Chondrocyte (in vitro differentiated cells): ENCODE measurements at places on chromosomes 7 and 10. TPM values are rescaled to one million over a fixed set of nuclear protein-coding genes. Genes with fewer than 3 reads are reported as not detected.

The PAPOLB gene
- total RNA-seq: 0.05 TPM in 1 of 3 replicates, not detected in the others

The FGFBP3 gene
- 3.8 to 6.1 TPM (median 5.3 TPM) in 3 replicates for total RNA-seq

The EFCAB10 gene
- total RNA-seq: not detected in 3 replicates

The GIMAP7 gene
- total RNA-seq: not detected in 3 replicates

The WNT8B gene
- not detected in 3 replicates for total RNA-seq

The HMX3 gene
- total RNA-seq: not detected in 3 replicates

The AQP1 gene
- 3.9 to 18.6 TPM (median 18.0 TPM) in 3 replicates for total RNA-seq

The AOAH gene
- not detected in 3 replicates for total RNA-seq

The ZNF804B gene
- not detected in 3 replicates for total RNA-seq

The ABCB4 gene
- total RNA-seq: 0.10 to 0.15 TPM in 2 of 3 replicates, not detected in the other

The SEMA4G gene
- total RNA-seq: 4.8 to 8.0 TPM (median 7.9 TPM) in 3 replicates

The RSPH10B2 gene
- total RNA-seq: 0.27 to 0.63 TPM in 2 of 3 replicates, not detected in the other

The PON3 gene
- not detected in 3 replicates for total RNA-seq

The WIPF3 gene
- 0.10 to 0.65 TPM (median 0.51 TPM) in 3 replicates for total RNA-seq

DNA sequence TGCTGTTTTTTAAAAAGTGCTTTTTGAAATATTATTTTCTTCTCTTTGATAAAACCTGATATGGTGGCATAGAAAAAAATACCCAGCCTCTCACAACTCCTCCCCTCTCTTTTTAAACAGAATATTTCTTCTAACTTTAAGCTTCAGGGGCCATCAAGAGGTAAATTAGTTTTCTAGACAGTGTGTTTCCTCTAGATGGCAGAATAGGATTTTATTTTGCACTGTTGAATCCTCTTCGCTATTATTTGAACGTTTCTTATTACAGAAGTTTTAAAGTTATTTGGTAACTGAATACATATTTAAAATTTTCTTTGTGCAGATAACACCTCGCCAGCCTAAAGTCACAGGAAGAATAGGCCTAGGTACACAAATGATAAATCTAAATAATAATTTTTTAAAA is 30.3 kb downstream of the ARL5B start:
- no peaks in the 10 kb centered on the region for H3K27me3 ChIP-seq
- no peak overlapping the region for H3K27ac ChIP-seq
- H3K36me3 ChIP-seq: no peaks in the 10 kb centered on the region
- no peak for DNase-seq

- DNase-seq: no peak
- H3K36me3 ChIP-seq: peaks cover 2% of the 10 kb centered on the region
- H3K27me3 ChIP-seq: no peaks in the 10 kb centered on the region
- H3K27ac ChIP-seq: no peak overlapping the region
- H3K4me3 ChIP-seq: no peak overlapping the region
- no peaks in the 10 kb centered on the region for H3K4me1 ChIP-seq
Measured at GRCh38 chr7:121138262-121138933, 149.9 kb downstream of the CPED1 start.

GRCh38 chr7:24464861-24465260 is 108.4 kb upstream of the PALS2 start:
- no peaks in the 10 kb centered on the region for H3K4me1 ChIP-seq
- H3K27ac ChIP-seq: no peak overlapping the region
- H3K4me3 ChIP-seq: no peak overlapping the region
- no peaks in the 10 kb centered on the region for H3K27me3 ChIP-seq
- H3K36me3 ChIP-seq: no peaks in the 10 kb centered on the region
- DNase-seq: no peak

GRCh38 chr7:158166386-158167340 is 421.0 kb downstream of the PTPRN2 start:
- no peaks in the 10 kb centered on the region for H3K27me3 ChIP-seq
- H3K4me3 ChIP-seq: no peak overlapping the region
- no peak for DNase-seq
- no peaks in the 10 kb centered on the region for H3K4me1 ChIP-seq
- H3K27ac ChIP-seq: no peak overlapping the region
- H3K36me3 ChIP-seq: peaks cover 7% of the 10 kb centered on the region

- no peak overlapping the region for H3K4me3 ChIP-seq
- peaks cover 23% of the 10 kb centered on the region for H3K27me3 ChIP-seq
- no peak overlapping the region for H3K27ac ChIP-seq
- no peaks in the 10 kb centered on the region for H3K4me1 ChIP-seq
- no peaks in the 10 kb centered on the region for H3K36me3 ChIP-seq
Measured at GRCh38 chr7:2982831-2983230, 60.8 kb downstream of the CARD11 start.

GRCh38 chr7:149741629-149742028 is 31.8 kb downstream of the ZNF467 start:
- H3K36me3 ChIP-seq: no peaks in the 10 kb centered on the region
- peak overlapping the region; percentile 75 for H3K4me3 ChIP-seq
- no peak for DNase-seq
- peaks cover 10% of the 10 kb centered on the region for H3K4me1 ChIP-seq
- no peak overlapping the region for H3K27ac ChIP-seq

DNA sequence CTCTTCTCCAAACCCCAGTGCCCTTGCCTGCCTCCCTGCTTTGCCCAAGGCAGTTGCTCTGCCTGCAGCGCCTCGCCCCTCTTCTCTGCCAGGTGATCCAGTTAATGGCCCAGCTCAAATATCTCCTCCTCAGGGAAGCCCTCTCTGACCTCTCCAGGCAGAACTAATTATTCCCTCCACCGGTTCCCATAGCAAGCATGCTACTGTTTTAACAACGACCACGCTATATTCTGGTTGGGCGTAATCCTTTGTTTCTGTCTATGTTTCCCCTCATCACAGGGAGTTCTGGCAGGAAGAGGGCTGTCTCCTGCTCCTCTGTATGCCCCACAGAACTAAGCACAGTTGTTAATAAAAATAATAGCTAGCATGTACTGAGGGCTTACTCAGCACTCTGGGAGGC is 36.8 kb upstream of the R3HCC1L start:
- peaks cover 3% of the 10 kb centered on the region for H3K4me1 ChIP-seq
- H3K4me3 ChIP-seq: no peak overlapping the region
- DNase-seq: no peak
- no peak overlapping the region for H3K27ac ChIP-seq
- H3K27me3 ChIP-seq: peaks cover 46% of the 10 kb centered on the region

- H3K27ac ChIP-seq: no peak overlapping the region
- H3K36me3 ChIP-seq: peaks cover 4% of the 10 kb centered on the region
- H3K4me3 ChIP-seq: no peak overlapping the region
- no peak for DNase-seq
- H3K27me3 ChIP-seq: peaks cover 5% of the 10 kb centered on the region
- H3K4me1 ChIP-seq: no peaks in the 10 kb centered on the region
Measured at GRCh38 chr7:91533996-91534395, 269.8 kb downstream of the FZD1 start.

GRCh38 chr7:29563590-29564495 is at the start of gene PRR15:
PRR15 (plus strand) TSS chr7:29563835; CDS start chr7:29566330, 2,495 bp downstream.
- H3K27me3 ChIP-seq: peaks cover 3% of the 10 kb centered on the region
- H3K4me3 ChIP-seq: peak within 1 kb of the TSS; percentile 74

DNA sequence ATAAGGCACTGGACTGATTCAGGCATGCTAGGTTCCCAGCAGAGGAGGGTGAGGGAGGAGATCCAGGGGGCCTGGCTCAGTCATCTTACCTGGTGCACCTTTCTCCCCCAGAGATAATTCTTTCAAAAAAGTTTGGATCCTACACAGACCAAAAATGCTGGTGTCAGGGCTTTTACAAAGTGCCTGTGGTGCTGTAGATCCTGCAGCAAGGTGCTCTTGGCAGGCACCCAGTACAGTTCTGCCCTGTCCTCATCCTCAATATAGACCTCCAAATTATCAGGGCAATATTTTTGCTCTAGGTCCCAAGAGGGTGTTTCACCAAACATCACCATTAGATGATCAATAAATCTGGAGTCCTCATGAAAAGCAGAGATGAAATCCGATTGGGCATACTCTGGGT is 78.5 kb upstream of the IGFBP3 start:
- H3K36me3 ChIP-seq: peaks cover 9% of the 10 kb centered on the region
- H3K4me1 ChIP-seq: peaks cover 21% of the 10 kb centered on the region
- DNase-seq: no peak
- H3K27ac ChIP-seq: no peak overlapping the region
- H3K4me3 ChIP-seq: no peak overlapping the region

DNA sequence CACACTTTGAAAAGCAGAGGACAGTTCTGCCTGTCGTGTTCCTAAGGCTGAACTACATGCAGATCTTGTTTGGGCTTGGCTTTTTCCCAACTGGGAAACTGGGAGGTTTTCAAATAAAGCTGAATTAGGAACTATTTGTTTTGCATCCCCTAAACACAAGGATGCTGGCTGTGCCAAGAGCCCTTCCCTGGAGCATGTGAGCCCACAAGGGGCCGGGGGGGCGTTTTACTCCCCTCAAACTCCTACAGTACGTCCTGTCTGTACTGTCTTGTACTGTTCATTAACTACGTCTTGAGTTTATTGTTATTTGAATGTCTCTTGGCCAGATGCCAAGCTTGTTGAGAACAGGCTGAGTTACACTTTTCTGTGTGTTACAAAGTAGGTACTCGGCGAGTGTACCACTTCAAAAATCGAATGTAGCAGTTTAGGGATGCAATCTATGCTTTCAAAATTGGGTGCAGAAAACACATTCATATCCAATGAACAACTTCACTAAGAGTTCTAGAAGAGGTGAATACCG is 94.9 kb downstream of the GFRA1 start:
- no peaks in the 10 kb centered on the region for H3K4me1 ChIP-seq
- no peak overlapping the region for H3K4me3 ChIP-seq
- no peaks in the 10 kb centered on the region for H3K36me3 ChIP-seq
- no peaks in the 10 kb centered on the region for H3K27me3 ChIP-seq

DNA sequence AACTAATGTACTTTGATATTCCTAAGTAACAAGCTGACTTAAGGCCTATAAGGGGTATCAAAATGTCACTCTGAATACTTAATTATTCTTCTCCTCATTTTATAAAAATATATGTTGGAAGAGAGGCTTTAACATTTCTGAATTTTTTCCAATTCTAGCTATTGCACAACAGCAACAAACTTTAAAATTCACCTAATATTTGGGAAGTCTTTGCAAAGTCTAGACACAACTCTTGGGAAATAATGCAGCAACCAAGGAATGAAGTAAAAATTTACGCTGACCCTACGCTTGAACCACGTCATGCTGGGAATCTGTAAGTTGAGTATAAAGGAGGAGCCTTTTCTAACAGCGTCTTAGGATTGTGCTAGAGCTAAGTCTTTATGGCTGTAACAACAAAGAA is 243.9 kb upstream of the IMMP2L start:
- no peaks in the 10 kb centered on the region for H3K27me3 ChIP-seq
- H3K4me1 ChIP-seq: peaks cover 28% of the 10 kb centered on the region
- peaks cover 24% of the 10 kb centered on the region for H3K36me3 ChIP-seq
- H3K4me3 ChIP-seq: no peak overlapping the region
- no peak overlapping the region for H3K27ac ChIP-seq
- no peak for DNase-seq

- H3K36me3 ChIP-seq: no peaks in the 10 kb centered on the region
- H3K4me1 ChIP-seq: no peaks in the 10 kb centered on the region
- no peak for DNase-seq
- no peak overlapping the region for H3K4me3 ChIP-seq
- H3K27me3 ChIP-seq: no peaks in the 10 kb centered on the region
- no peak overlapping the region for H3K27ac ChIP-seq
Measured at GRCh38 chr7:124813994-124814798, 48.6 kb upstream of the GPR37 start.

- H3K27ac ChIP-seq: no peak overlapping the region
- H3K36me3 ChIP-seq: no peaks in the 10 kb centered on the region
- H3K4me3 ChIP-seq: no peak overlapping the region
- H3K4me1 ChIP-seq: no peaks in the 10 kb centered on the region
Measured at GRCh38 chr7:37342176-37342687, 106.4 kb downstream of the ELMO1 start.

DNA sequence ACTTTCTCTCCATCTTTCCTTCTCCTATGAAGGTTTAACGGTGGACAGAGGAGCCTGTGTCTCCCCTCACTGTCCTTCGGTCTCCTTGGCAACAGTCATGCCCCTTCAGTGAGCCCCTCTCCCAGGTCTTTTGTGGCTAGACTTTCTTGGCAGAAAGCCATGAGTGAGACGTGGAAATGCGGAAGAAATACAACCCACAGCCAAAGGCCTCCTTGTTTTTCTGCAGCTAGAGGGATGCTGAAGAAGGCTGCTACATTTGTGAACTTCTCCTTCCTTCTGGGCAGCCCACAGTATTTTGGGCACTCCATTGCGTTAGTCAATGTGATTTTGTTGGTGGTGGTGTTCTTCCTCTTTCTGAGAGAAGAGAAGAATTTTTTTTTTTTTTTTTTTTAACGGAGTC is 333.7 kb upstream of the PODXL start:
- H3K27ac ChIP-seq: no peak overlapping the region
- peaks cover 24% of the 10 kb centered on the region for H3K4me1 ChIP-seq
- DNase-seq: no peak
- H3K4me3 ChIP-seq: no peak overlapping the region

GRCh38 chr10:23120001-23120934 is 24.9 kb downstream of the MSRB2 start:
- no peaks in the 10 kb centered on the region for H3K4me1 ChIP-seq
- H3K4me3 ChIP-seq: no peak overlapping the region
- H3K27ac ChIP-seq: no peak overlapping the region

DNA sequence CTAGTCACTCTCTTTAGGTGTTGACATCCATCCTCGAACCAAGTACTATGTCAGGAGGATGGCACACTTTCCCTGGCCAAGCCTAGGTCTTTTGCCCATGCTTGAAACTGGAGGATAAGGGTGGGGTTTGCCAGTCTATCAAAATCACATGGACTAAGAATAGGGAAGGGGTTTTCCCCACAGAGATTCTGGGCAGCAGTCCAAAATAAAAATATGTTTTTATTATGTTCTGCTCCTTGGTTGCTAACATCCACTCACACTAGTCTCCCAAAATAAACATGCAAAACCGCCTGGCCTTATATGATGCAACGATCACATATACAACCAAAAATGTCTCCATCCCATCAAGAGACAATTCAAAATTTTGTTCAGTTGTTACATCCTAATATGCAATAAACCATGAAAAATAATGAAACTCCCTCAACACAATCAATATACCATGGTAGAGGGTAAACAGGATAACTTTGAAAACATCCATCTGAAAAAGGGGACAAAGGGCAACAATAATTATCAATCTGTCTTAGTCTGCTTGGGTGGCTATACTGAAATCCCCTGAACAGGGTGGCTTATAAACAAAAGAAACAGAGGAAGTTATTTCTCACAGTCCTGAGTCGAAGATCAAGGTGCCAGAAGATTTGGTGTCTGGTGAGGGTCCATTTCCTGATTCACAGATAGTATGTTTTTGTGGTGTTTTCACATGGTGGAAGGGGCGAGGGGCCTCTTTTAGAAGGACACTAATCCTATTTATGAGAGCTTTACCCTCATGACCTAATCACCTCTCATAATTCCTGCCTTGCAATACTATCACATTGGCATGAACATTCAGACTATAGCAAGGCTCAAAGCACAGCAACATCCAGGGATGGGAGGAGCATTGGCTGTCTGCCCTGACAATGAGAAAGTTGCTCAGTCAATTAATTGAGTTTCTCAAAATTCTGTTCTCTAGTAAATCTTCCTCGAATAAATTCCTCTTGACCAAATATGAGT is 159.3 kb downstream of the ETV1 start:
- no peaks in the 10 kb centered on the region for H3K27me3 ChIP-seq
- peaks cover 21% of the 10 kb centered on the region for H3K4me1 ChIP-seq
- no peak overlapping the region for H3K4me3 ChIP-seq
- DNase-seq: no peak
